ENCODE measurements at places on chromosomes 3 and 15.

- peak; percentile 57 for DNase-seq
Measured at GRCh38 chr3:140863580-140864009, 78.0 kb upstream of the SLC25A36 start.

DNA sequence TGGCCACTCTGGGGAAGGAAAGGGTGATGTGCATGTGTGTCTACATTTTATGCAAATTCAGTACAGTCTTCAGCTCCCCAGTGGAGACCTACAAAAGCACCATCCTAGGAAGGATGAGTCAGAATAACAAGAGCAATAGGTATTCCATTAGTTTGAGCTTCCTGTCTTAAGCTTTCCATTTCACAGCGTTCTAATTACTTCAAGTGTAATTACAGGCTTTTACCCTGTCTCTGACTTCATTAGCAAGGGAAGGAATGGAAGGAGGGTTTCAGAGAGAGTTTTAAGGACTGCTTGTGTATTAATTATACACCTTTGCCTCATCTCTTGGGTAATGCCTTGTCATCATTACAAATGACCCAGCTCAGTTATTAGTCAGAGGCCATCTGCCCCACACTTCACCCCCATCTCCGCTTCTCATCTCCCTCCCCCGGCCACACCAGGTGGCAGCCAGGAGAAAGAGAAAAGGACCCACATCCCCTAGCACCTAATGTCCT is 202.8 kb upstream of the MRPL3 start:
- no peak for DNase-seq

DNA sequence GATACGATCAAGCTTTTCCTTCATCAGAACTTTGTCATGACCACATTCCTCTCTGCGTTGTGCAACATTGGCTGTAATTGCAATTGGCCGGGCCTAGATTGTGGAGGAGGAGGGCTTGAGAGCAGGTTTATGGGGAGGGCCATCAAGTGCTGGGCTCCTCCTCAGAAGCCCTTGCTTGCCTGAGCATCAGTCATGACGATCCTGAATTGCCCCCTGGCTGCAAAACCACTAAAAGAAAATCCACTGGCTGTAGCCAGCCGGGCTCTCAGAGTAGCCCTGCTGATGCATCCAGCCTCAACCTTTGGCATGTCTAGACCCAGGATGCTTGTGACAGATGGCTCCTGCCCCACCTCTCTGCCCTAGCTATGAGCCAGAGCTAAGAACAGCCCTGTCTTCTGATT is 13.4 kb upstream of the TRH start:
- DNase-seq = no peak

- DNase-seq = no peak
Measured at GRCh38 chr3:115876876-115877614, 253.7 kb downstream of the GAP43 start.

- DNase-seq = peak; percentile 78
Measured at GRCh38 chr15:65028921-65029735, at the start of gene MTFMT. TSS of gene MTFMT (minus strand) at chr15:65029639. CDS start at chr15:65029613, 26 bp downstream.

DNA sequence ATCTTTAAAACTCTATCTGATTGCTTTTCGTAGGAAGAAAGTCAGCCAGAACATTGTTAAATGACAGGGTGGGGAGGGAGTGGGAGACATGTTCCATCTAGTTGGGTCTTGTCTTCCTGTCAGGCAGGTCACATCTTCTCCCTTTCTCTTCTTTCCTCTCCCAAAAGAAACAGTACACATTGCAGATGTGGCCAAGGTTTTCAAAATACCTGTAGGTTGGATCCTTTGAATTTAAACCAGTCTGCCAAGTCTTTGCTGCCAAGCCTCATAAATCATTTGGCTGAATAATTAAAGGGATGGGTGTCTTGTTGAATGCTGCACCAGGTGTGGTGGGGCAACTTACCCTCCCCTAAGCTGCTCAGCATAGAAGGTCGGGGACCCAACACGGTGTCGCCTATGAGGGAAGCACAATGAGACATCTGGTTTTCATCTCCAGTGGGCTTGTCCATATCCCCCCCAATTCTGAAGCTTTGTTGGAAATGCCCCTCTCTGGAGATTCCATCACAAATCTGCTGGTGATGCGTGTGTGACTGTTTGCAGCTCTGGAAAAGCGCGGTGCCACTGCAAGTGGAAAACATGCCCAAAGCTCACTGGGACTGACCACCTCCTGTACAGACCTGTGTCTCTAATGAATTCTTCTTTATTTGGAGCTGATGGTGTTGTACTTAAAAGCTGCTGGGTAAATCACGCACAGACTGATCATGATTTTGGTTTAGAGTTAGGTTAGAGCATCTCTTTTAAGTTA is 112.6 kb downstream of the FILIP1L start:
- no peak for DNase-seq

GRCh38 chr3:176714034-176714433 is 483.2 kb downstream of the TBL1XR1 start:
- no peak for DNase-seq

DNA sequence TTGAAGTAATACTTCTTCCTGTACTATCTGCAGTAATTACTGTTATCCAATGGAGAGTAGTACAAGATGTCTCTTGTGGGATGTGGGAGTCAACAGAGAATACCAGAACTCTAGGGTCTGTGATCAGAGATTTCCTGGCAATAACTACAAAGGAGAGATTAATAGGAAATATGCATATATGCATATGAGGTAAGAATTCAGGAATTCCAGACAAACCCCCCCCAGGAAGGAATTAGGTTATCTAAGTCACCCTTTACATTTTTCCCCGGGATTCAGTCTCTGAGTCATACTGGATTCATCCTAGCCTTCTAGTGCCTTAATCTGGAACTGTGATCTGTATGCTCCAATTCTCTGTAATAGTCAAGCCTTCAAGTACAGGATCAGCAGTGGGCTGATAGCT is 49.4 kb downstream of the GTF2E1 start:
- peak; percentile 81 for DNase-seq

DNA sequence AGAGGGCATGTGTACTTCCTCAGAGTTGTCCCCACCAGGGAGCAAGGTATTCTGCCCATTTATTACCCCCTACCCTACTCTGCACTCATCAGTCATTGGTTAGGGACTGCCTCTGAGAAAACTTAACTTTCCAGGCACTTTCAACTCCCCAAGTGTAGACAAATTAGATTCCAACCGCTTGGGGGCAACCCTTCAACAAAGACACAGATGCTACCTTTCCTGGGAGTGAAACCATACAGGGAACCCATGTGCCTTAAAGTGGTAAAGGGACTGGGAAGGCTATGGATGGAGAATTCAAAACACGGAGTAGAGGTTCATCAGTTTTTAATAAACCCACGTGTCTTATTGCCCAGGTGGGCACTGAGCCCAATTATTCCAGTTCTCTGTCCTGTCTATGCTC is 19.4 kb upstream of the UBE2E2 start:
- peak; percentile 69 for DNase-seq

DNA sequence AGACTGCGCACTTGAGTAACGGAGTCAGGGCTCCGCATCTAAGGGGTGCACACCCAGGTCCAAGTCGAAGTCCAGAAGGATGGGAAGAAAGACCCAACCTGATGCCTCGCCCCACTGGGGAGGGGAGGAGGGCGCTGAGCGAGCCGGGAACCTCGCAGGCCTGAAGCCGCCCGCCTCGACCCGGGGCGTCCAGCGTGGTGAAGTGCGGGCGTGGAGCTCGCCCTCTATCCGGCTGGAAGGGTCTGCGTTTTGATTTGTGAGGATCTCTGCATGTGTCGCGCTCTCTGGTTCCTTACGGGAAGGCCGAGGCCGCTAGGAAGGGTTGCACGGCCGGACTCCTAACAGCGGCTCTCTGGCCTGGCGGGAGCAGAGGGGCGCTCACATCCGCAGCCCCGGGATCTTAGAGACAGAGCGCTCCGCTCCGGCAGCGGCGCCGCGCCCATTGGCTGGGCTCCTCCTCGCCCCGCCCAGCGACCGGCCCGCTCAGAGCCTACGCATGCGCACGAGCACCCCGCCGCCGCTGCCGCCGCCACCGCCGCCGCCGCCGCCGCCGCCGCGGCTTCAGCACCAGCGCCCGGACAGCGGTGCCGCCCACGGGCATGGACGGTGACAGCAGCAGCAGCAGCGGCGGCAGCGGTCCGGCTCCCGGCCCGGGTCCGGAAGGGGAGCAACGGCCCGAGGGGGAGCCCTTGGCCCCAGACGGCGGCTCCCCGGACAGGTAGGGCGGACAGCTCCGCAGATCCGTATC is at the start of gene DISP2:
TSS of gene DISP2 (plus strand) at position 497 of the 748 bp plus-strand sequence. CDS start at position 600, 103 bp downstream.
- DNase-seq = peak; percentile 79

DNA sequence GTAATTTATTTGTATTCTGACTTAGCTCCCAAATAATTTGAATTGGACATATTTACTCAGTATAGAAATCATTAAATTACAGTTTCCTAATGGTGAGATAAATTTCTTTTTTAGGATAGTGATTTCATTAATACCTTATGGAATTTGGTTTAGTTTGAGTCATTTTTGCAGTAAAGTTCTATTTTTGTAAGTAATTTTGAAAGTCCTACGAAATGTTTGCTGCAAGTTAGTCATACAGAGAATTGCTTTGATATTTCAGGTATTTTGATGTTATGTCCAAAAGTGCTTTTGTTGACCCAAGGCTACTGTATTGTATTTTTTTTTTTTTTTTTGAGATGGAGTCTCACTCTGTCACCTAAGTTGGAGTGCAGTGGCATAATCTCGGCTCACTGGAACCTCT is 41.7 kb downstream of the TCF12 start:
- no peak for DNase-seq

DNA sequence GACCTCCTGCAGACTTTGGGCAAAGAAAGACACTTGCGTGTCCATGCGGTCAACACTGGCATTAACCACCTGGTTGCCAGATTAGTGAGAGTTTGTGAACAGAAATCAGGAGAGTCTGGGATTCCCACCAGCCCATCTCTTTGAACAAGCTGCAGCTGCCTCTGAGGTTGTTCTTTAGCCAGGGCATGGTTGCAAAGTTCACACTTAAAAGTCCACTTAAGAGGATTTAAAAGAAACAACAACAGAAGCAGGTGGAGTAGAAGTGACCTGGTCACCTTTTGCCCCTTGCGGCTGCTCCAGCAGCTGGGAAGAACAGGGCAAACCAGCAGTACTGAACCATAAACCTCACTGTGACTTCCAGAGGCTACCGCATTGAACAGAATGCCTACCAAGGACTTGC is 97.3 kb downstream of the FOXB1 start:
- DNase-seq = no peak

DNA sequence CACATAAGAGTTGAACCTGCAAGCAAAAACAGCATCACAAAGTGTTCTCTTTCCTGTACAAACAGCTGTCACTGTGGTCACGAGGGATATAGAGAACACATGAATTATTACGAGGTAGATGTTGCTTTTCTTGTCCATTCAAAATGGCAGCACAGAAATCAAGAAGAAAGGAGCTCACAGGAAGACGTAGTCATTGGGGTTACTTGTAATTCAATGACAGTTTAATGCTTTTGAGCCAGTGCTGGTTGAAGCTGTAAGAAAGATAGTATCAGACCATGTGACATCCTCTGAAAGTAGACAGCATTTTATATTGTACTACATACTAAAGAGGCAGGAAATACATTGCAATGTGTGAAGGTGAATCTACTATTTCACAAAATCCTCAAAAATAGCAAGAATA is 140.4 kb downstream of the ABI3BP start:
- DNase-seq = no peak

DNA sequence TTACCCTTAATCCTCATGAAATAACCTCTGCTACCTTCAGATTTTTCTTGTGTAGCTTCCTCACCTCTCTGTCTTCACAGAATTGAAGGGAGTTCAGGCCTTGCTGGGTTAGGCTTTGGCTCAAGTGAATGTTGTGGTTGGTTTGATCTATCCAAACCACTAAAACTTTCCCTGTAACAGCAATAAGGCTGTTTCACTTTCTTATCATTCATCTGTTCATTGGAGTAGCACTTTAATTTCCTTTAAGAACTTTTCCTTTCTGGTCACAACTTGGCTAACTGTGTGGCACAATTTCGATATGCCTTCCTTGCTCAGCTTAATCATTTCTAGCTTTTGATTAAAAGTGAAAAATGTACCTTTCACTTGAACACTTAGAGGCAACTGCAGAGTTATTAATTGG is 129.8 kb downstream of the NR1I2 start:
- no peak for DNase-seq

DNA sequence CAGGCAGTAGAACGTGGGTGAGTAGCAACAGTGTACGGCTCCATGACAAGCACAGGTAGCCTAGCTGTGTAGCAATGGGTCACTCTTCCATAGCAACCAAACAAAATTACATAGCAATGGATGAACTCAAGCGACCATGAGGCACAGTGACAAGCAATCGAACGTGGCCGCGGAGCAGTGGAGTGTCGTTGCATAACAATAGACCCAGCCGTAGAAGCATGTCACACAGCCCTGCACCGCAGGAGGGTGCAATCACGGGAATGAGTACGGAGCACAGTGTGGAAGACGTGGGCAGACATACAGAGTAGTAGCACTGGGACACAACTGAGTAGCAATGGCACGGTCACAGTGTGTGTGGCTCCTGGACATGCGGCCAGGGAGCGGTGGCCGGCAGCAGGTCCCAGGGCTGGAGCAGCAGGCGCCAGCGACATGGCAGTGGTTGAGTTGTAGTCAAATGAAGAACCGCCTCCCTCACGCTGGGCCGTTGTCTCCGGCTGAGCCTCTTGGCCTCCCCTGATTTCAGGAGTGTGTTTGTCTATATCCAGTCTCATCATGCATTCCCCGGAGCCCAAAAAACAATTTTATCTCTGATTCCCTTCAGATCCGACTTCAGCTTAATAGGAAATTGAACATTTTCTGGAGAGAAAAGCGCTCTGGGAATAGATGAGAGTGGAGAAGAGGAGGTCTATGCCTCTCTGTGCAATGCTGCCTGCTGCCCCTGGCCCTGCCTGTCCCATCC is 64.1 kb downstream of the CCDC33 start:
- no peak for DNase-seq

DNA sequence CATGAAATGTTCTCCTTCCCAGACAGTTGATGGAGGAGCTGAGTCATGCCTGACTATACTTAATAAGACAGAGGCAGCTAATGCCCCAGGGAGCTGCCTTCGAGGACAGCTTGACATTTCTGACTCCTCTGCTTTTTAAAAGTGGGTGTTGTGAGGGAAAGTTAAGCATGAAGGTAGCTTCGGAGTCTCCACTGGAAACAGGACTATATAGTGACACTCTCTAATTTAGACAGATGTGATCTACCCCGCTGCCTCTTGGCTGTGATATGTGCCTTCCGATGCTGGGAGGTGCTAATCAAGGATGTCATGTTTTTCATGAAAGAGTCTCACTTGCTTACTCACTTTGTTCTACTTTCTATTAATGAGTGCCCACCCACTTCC is 72.7 kb downstream of the IL1RAP start:
- peak; percentile 80 for DNase-seq

DNA sequence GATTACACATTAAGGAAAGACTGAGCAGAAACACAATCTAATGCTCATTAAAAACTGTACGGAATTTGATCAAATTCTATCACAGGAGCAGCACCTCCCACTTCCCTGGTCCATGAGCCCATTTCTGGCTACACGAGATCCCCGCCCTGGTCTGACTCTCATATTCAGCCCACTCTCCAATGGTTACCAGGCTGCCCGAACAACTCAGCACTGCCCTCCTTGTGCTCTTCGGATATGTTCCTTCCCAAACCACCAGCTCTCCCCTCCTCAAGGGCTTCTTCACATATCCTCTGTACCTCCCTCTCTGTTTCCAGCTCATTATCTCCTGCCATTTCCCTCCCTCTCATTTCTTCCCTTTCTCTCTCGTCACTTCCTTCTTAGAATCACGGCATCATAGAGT is 180.5 kb downstream of the RSL24D1 start:
- no peak for DNase-seq

- no peak for DNase-seq
Measured at GRCh38 chr15:74383286-74383685, 15.8 kb upstream of the CYP11A1 start.
